ENCODE measurements at places on chromosomes 1 and 21. TPM values are rescaled to one million over a fixed set of nuclear protein-coding genes. Genes with fewer than 3 reads are reported as not detected.

CCDC181 gene
- total RNA-seq = not detected

OR6N1 gene
- not detected for total RNA-seq

FHAD1 gene
- total RNA-seq = not detected

SLC6A9 gene
- total RNA-seq = 4.0 TPM

TPTE gene
- total RNA-seq = not detected

RSPO1 gene
- not detected for total RNA-seq

GRCh38 chr1:228960705-228961104 lies 225.4 kb downstream of the RHOU start:
- DNase-seq = no peak
- H3K27ac ChIP-seq = no peak overlapping the region
- no peaks in the 10 kb centered on the region for H3K27me3 ChIP-seq

DNA sequence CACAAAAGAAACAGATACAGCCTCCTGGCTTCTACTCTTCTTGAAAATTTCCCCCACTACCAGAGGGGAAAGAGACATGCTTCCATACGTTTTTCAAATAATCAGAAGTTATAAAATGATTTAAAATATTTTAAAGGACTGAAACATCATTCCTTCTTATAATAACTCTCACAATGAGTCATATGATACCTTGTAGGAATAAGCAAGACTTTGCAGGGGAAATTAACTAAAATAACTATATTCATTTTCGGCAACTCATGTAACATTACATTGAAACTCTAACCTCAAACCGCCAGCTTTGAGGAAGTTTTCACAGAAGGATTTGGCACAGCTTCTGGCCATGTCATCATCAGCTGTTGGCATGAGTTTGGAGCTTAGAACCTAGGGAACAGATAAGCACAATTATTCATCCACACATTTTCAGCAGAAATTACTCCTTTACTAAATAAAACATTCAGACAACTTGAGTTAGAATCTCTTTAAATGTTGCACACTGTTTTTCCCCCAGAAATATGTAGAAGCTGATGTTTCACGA lies 85.9 kb downstream of the USP24 start:
- no peak overlapping the region for H3K27ac ChIP-seq
- no peak overlapping the region for H3K4me3 ChIP-seq
- H3K36me3 ChIP-seq = peaks cover 43% of the 10 kb centered on the region
- no peaks in the 10 kb centered on the region for H3K27me3 ChIP-seq
- H3K4me1 ChIP-seq = no peaks in the 10 kb centered on the region
- no peak for DNase-seq

GRCh38 chr21:46023555-46023954 lies 42.0 kb downstream of the COL6A1 start:
- no peaks in the 10 kb centered on the region for H3K27me3 ChIP-seq
- no peak overlapping the region for H3K27ac ChIP-seq
- H3K4me3 ChIP-seq = no peak overlapping the region
- H3K4me1 ChIP-seq = no peaks in the 10 kb centered on the region
- DNase-seq = no peak

- H3K36me3 ChIP-seq = no peaks in the 10 kb centered on the region
- no peak overlapping the region for H3K27ac ChIP-seq
- no peak overlapping the region for H3K4me3 ChIP-seq
- no peaks in the 10 kb centered on the region for H3K27me3 ChIP-seq
- no peak for DNase-seq
- no peaks in the 10 kb centered on the region for H3K4me1 ChIP-seq
Observed at GRCh38 chr1:55476445-55477015, 261.4 kb upstream of the USP24 start.

- H3K27ac ChIP-seq = peak overlapping the region; percentile 12
- no peaks in the 10 kb centered on the region for H3K36me3 ChIP-seq
- H3K27me3 ChIP-seq = no peaks in the 10 kb centered on the region
- H3K4me1 ChIP-seq = peaks cover 6% of the 10 kb centered on the region
- peak overlapping the region; percentile 30 for H3K4me3 ChIP-seq
Observed at GRCh38 chr1:16012590-16013219, 5.1 kb downstream of the HSPB7 start.

- peak overlapping the region; percentile 61 for H3K4me3 ChIP-seq
- no peaks in the 10 kb centered on the region for H3K27me3 ChIP-seq
- H3K36me3 ChIP-seq = no peaks in the 10 kb centered on the region
Observed at GRCh38 chr1:44030605-44031251, 534 bp downstream of the SLC6A9 start.

- H3K36me3 ChIP-seq = no peaks in the 10 kb centered on the region
- no peak overlapping the region for H3K27ac ChIP-seq
Observed at GRCh38 chr21:41483415-41483814, 24.5 kb downstream of the TMPRSS2 start.

DNA sequence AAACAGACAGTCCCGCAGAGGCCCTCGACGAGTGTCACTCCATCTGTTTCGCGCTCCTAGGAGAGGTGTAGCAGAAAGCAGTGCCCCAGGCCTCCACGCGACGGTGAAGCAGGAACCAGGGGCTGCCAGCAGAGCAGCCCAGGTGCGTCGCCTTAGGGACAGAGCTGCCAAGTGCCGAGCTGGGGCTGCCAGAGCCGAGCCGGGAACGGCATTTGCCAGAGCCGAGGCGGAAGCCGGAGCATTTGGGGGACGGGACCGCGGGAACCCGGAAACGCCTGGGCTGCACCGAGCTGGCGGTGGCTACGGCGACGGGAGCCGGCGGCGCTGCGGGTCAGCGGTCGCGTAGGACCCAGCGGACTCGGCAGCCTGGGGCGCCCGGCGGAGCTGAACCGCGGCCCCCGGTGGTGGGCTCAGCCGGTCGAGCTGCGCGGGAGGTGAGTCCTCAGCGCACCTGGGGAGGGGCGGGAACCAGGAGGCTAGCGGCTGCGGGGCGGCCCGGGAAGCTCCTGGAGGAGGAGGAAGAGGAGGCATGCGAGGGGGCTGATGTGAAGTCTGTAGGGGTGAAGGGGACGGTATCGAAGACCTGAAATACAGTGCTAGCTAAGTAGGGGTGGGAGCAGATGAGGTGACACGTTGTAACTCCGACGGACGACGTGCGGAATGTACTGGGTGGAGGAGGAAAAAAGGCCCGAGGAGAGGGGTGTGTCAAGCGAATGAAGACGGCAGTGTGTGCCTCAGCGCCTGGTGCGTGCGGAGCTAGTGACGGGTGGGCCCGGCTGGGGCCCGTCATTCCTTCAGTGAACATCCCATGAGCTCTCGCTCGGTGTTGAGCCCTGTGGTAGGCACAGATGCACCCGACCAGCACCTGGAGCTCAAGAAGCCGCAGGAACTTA lies at the start of gene SLC35A3:
SLC35A3 (plus strand) TSS at position 268 of the 893 bp plus-strand sequence. CDS start 23,559 bp downstream, outside the sequence.
- H3K27ac ChIP-seq = peak within 1 kb of the TSS; percentile 83
- H3K4me3 ChIP-seq = peak within 1 kb of the TSS; percentile 75
- H3K36me3 ChIP-seq = peaks cover 4% of the 10 kb centered on the region
- no peaks in the 10 kb centered on the region for H3K27me3 ChIP-seq

DNA sequence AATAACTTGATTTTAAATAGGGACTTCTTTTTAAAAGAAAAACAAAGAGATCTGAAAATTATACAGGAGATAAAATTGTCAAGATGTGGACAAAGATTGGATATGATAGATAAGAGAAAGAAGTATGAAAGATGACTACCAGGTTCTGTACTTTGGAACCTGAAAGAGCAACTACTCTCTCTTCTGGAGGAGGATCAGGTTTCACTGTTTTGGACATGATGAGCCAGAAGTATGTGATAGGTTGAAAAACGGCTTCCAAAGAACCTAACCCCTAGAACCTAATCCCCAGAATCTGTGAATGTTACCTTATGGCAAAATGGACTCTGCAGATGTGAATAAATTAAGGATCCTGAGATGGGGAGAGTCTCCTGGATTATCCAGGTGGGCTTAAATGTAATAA lies 26.2 kb downstream of the RSBN1 start:
- H3K4me1 ChIP-seq = peaks cover 47% of the 10 kb centered on the region
- H3K4me3 ChIP-seq = no peak overlapping the region
- H3K27ac ChIP-seq = no peak overlapping the region
- peaks cover 6% of the 10 kb centered on the region for H3K36me3 ChIP-seq
- no peaks in the 10 kb centered on the region for H3K27me3 ChIP-seq

DNA sequence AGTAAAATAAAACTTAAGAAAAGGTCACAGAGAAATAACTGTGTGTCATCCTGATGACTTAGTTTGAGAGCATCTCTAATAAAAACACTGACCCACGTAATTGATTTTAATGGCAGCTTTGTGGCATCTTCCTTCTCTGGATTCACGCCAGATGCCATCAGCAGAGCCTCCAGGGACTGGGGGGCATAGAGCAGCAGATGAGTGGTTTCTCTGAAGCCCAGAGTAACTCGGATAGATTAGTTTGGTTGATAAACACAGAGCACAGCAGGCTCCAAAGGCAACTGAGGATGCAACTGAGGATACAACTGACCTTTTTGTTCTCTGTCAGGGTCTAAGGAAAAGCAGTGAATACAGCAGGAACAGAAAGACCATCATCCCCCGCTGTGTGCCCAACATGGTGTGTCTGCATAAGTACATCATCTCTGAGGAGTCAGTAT lies 180.8 kb downstream of the RPS6KC1 start:
- H3K27me3 ChIP-seq = no peaks in the 10 kb centered on the region
- no peak overlapping the region for H3K4me3 ChIP-seq
- no peak overlapping the region for H3K27ac ChIP-seq
- no peaks in the 10 kb centered on the region for H3K4me1 ChIP-seq
- no peaks in the 10 kb centered on the region for H3K36me3 ChIP-seq
- DNase-seq = no peak

DNA sequence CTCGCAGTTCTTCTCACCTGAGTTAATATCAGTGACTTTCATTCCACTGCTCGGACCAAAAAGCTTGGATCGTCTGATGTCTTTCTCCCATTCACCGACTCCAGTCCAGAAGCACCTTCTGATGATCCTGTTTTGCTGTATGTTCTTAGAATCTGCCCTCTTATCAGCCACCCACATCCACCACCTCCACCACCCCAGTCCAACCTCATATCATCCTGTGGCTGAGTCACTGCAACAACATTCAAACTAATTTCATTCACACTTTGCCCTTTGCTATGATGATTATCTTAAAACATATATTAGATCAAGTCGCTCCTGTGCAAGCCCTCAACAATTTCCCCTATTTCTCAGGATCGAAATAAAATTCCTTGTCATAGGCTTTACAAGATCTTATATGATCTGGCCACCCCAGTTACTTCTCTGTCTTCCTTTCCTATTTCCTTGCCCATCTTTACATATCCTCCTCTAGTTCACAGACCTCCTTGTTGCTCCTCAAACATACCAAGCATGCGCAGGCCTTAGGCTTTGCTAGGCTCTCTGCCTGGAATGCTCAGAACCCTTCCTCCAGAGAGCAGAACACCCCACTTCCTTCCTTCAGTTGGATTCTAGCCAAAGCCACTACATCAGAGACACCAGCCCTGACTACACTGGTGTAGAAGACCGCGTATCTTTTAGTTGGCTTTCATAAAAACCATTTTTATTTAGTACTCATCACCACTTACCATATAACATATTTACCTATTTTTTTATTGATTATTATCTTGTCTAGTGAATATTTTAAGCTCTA lies 335.7 kb upstream of the GREM2 start:
- no peak overlapping the region for H3K27ac ChIP-seq
- H3K4me3 ChIP-seq = no peak overlapping the region
- no peaks in the 10 kb centered on the region for H3K4me1 ChIP-seq
- no peaks in the 10 kb centered on the region for H3K27me3 ChIP-seq
- H3K36me3 ChIP-seq = no peaks in the 10 kb centered on the region

DNA sequence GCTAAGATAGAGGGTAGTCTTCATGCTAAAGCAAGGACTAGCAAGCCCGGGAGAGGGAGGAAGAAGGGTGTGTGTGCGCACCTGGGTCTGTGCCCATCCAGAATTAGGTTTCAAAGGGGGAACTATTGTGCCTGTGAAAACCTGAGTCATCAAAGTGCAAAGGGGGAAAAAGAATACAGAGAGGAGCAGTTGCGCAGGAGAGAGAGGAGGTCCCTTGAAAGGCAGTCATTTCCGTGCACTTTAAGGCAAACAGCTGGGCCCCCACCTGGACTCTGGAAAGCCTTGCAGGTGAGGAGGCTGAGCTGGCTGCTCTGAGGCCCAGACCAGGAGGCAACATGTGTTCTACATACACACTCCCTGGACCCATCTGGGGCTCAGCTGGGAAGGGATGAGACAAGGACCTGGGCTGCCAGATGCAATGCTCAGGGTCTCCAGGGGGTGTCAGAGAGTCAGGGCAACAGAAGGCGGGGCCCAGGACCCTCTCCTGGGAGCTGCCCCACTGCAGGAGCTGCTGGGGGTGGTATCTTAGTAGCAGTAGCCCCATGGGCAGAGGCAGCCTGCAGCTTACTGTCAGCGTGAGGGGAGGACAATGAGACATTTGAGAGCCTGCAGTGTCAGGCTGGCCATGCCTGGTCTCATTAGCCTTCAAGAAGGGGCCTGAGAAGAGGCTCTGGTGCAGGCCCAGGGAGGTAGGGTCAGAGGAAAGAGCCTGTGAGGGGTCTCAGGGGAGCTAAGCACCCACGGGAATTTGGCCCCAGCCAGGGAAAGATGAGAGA lies 14.3 kb downstream of the PROK1 start:
- no peak overlapping the region for H3K4me3 ChIP-seq
- H3K27me3 ChIP-seq = no peaks in the 10 kb centered on the region
- H3K36me3 ChIP-seq = no peaks in the 10 kb centered on the region
- H3K4me1 ChIP-seq = no peaks in the 10 kb centered on the region

- no peaks in the 10 kb centered on the region for H3K27me3 ChIP-seq
- peaks cover 18% of the 10 kb centered on the region for H3K4me1 ChIP-seq
- peaks cover 26% of the 10 kb centered on the region for H3K36me3 ChIP-seq
- peak overlapping the region; percentile 1 for H3K27ac ChIP-seq
Observed at GRCh38 chr1:207808911-207809555, 57.2 kb downstream of the CD46 start.

DNA sequence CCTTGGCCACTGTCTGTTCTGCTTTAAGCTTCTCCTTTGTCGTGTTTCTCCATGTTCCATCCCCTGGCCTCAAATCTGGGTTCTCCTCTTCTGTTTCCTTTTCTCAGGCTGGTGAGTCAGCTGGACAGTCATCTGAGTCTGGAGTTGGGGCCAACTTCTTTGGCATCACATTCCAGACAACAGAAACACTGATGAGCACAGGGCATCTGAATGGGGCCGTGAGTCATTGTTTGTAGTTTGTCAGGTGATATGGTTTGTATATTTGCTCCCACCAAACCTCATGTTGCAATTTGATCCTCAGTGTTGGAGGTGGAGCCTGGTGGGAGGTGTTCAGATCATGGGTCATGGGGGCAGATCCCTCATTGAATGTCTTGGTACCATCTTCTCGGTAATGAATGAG lies 14.3 kb upstream of the OLIG2 start:
- no peaks in the 10 kb centered on the region for H3K4me1 ChIP-seq
- H3K27me3 ChIP-seq = no peaks in the 10 kb centered on the region
- H3K27ac ChIP-seq = no peak overlapping the region

- DNase-seq = no peak
- H3K36me3 ChIP-seq = no peaks in the 10 kb centered on the region
- no peaks in the 10 kb centered on the region for H3K27me3 ChIP-seq
- no peaks in the 10 kb centered on the region for H3K4me1 ChIP-seq
- no peak overlapping the region for H3K27ac ChIP-seq
Observed at GRCh38 chr1:17574516-17574915, 35.0 kb downstream of the ARHGEF10L start.

DNA sequence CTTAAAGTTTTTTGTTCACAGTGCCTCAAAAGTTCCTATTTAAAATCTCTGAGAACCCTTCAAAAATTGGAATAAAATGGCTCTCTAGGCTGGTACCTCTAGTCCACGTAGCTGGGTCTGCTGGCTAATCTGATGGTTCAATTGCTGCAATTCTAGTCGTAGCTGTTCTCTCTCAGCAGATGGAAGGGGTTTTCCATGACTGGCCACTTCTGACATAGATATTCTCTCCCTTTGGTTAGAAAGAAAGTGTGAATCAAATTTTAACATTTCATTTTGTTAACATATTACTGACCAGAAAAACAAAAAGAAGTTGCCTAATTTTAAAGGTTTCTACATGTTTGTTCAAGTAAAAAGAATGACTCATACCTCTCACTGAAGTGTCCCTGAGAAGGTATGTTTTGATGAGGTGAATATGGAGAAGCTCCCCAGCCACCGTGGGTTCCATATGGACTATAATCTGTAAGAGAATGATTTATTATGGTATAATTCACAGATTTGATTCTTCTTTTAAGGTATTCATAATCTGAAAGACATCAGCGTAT lies 29.3 kb upstream of the SERPINC1 start:
- no peak for DNase-seq
- H3K36me3 ChIP-seq = peaks cover 17% of the 10 kb centered on the region
- no peaks in the 10 kb centered on the region for H3K4me1 ChIP-seq
- H3K27ac ChIP-seq = no peak overlapping the region

Data from naive thymus-derived CD4-positive, alpha-beta T cell (primary cell).